ENCODE measurements at places on chromosomes 11 and 22.
A peak's percentile ranks its signal among the peaks of the same experiment; 100 is the strongest.

- no peak for DNase-seq
These were observed 49.8 kb upstream of the CYP2D6 start for GRCh38 chr22:42180349-42180842.

GRCh38 chr11:109150581-109150980, 271.4 kb upstream of the C11orf87 start:
- no peak for DNase-seq

DNA sequence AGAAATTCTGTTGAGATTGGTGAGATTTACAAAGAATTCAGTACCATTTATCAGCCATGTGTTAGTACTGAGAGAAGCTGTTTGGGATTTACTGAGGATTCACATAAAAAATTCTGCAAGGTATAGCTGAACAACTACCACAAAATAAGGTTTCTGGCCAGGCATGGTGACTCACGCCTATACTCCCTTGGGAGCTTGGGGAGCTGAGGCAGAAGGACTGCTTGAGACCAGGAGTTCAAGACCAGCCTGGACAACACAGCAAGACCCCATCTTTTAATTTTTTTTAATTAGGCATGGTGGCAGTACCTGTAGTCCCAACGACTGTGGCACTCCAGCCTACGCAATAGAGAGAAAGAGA, 86.7 kb downstream of the SIK3 start:
- no peak for DNase-seq

GRCh38 chr11:933142-933851, 7.6 kb downstream of the AP2A2 start:
- DNase-seq = no peak

GRCh38 chr11:3036419-3036818, 20.8 kb downstream of the CARS1 start:
- no peak for DNase-seq

DNA sequence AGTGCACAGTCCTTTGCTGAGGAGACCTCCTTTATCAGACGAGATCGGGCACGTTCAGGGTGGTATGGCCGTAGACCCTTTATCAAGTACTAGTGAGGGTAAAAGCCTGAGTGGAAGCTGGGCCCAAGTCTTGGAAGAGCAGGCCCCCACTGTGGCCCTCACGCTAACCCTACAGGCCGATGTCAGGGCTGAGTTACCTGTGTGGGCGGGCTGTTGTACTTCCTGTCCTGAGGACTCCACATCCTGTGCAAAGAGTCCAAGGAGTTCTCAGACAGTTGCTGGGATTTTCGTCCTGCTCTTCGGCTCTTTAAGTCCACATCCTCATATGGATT, 34.9 kb downstream of the RPL27A start:
- DNase-seq = no peak

DNA sequence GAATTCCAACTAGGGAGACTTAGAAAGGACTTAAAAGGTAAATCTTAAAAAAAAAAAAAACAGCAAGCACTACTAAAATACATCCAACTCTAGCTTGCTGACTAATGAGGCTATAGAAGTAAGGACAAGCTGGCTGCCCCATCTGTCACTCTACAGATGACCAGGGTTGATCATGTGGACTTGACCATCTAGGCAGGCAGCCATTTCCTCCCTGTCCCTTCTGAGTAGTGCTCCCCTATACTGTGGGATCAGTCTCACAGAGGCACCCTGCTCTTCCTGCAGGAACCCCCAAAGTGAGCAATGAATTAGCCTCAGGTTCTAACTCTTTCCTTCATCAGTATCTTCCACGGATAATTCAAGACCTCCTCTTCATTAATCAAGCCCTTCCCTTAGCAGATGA, 12.3 kb downstream of the SLC1A2 start:
- no peak for DNase-seq

DNA sequence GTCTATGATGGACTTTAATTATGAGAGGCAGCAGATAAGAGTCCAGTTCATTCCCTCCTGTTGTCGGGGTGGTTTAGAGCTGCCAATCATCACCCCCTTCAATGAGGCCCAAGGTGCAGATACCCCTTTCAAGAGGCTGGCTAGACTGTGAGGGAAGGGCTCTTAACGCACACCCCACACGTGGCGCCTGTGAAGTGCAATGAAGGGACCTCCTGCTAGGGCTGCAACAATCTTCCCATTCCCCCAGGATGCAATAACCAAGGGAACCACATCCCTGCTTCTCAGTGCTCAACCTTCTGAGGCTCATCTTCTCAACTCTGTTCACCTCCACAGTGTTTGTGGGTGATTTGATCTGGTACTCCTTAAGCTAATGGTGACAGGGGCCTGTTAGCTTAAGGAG, 19.0 kb downstream of the TENM4 start:
- no peak for DNase-seq

GRCh38 chr22:36636916-36637315, 66.6 kb downstream of the CACNG2 start:
- DNase-seq = no peak

DNA sequence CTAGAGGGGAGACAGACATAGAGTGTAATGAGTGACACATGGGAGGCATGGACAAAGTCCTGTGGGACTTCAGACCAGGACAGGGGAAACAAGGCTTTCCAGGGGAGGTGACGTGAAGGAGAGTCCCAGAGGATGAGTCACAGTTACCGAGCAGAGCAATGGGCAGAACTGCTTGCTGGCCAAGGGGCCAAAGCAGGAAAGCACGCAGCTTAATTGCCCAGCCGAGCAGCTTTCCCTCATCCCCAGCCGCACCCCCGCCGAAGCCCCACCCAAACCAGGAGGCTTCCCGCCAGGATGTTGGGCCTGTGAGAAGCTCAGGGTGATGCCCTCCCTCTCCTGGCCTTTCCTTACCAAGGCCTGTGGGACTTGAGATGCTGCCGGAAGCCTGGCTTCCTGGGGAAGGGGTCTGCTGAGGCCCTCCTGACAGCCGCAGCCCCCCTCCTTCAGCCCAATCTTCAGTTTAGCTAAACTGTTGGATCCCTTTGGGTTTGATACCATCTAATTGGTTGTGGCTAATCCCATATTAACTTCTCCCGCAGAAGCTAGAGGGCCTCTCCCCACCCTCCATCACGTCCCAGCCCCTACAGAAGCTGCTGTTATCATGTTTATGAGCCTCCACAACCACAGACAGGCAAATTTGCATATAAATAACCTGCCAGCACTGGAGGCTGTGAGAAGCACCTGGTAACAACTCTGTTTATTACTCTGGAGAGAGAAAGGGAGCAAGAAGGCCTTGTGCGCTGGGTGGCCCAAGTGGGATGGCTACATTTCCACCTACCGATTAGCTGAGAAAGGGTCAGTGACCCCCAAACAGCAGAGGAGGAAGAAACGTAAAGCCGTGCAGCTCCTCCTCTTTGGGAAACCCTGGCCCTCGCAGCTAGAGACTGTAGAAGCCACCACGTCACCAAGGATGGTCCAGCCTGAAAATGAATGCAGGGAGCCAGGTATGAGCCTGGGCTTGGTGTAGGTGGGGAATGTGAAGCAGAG, 80.0 kb downstream of the TRIM29 start:
- peak; percentile 62 for DNase-seq

GRCh38 chr11:30317030-30317429, 5.9 kb upstream of the ARL14EP start:
- no peak for DNase-seq

DNA sequence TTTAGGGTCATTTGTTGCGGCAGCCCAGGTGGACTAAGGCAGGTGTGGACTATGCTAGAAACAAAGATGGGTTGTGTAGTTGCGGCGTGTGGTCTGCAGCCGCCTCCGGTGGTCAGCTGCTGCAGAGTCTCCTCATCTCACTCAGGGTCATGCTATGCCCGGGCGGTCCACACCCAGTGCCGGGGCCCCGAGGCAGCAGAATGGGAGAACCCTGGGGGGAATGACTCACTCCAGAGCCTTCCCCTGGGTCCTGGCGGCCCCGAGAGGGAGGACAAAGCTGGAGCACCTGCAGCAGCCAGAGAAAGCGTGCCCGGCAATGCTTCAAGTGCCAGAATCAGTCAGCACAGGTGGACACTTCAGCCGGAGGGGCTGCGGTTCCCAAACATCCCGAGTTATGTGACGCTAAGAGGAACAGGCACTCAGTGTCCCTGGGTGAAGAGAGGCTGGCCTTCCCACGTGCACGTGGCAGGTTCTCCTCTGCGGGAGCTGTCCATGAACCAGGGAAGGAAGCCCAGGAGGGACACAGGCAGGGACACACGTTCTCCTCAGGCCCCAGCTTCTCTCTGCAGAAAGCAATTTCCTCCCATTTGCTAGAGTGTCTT, 289.6 kb upstream of the B3GAT1 start:
- no peak for DNase-seq

DNA sequence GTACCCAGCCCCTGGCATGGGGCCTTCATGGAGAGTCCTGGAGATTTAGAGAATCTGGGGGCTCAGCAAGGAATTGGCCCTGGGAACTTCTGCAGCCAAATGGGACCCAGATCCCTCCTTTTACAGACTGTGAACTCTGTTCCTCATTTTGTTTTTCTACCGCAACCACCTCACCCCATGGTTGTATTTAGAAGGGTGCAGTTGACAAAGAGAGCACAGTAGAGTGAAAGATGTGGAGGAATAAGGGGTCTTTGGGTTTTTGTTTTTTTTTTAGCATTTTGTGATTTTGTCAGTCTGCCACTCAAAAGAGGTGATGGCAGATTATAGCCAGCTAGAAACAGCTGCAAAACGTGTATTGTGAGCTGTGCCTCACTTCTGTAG, 1.9 kb downstream of the ZNF74 start:
- no peak for DNase-seq

Measured in RCC 7860 (cell line).